ENCODE measurements at places on chromosomes 4 and X.

DNA sequence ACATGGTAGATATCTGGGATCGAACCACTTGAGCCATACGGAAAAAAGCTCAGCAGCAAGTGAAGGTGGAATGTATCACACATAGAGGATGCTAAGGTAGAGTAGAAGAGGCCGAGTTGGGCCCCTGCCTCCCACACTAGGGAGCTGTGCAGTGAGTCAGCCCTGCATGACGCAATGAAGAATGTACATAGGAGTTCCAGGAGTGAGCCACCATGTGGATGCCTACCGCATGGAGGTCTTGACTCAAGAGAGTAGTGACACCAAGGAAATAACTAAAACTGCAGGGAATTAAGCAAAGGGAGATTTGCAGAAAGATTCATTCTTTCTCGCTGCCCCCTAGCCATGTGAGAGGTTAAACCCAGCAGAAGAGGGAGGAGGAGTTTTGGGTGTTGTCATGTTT is 389.6 kb upstream of the IGFBP7 start:
- DNase-seq = no peak

- no peak for DNase-seq
Observed at GRCh38 chr4:174689618-174690017, 139.4 kb downstream of the GLRA3 start.

- no peak for DNase-seq
Observed at GRCh38 chr4:48226199-48226598, 43.4 kb downstream of the TEC start.

DNA sequence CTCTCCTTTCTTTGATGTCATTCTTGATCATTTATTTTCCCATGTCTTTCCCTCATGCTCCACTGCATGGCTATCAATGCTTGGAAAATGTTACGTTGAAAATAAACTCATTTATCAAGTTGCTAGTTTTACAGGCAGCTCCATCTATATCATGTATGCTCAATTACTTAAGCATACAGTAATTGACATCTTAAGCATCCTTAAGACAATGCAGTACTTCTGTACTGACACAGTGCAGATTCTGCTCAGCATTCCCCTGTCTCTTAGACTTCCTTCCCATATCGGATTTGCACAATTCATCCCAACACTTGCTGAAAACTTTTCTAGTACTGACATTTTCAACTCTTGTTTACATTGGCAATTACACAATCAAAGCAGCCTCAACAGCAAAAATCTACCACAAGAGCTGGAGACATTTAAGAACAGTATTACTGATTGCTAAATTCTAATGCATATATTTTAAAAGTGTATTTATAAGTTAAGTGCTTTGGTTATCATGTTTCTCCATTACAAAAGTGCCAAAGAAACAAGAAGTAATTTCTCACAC is 165.6 kb downstream of the ATP10D start:
- DNase-seq = no peak

Data from cortex of kidney (tissue), 1 donor.